ENCODE measurements at places on chromosomes 7 and 10.
A peak's percentile ranks its signal among the peaks of the same experiment; 100 is the strongest.

GRCh38 chr7:47988496-47989386 lies 9.3 kb upstream of the HUS1 start:
- peak; percentile 39 for DNase-seq

DNA sequence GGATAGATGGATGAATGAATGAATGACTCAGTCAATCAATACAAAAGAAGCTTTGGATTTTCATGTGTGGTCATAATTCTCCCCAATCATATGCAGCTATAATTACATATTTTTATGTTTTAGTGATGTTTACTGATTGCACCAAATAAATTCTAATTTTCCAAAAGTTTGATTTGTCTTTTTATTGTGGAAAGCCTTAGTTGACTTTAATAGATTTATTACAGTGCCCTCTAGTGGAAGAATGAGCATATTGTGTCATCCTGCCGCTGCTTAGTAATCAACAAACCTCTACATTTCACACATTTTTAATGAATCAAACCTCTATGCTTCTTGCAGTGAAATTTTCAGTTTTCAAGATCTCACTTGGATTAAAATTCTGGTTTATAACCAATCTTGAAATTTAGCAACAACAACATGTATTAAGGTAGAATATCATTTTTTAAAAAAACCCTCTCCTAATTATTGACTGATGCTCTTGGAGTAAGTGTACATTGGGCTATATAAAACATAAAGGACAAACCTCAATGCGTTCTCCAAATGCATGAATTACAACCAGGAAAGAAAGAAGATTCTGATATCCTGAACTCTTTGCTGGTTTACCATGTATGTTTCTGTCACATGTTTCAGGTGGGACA lies 55.6 kb upstream of the PNLIP start:
- DNase-seq: peak; percentile 76

DNA sequence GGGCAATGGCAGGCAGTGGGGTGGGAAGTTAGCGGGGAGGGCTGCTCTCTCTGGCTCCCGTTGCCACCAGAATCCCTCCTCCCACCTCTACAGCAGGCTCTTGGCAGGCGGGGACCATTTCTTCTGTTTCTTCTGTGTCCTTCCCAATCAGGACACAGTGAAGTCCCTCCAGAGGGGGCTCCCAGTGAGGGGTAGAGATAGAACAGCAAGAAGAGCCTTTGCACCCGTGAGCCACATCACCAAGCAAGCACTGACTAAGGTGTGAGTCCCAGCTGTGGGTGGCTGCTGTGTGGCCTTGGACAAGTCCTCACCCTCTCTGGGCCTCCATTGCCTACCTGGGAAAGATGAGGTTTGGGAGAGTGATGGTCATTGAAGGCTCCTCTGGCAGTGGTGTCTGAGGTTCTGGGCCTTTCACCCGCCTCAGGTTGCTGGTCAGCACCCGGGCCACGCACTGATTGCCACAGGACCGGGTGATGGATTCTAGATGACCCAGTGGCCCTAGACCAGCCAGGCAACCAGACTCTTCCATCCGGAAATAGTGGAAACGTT lies 26.0 kb upstream of the PCBD1 start:
- DNase-seq: no peak

- no peak for DNase-seq
These were observed 48.6 kb downstream of the FAM20C start for GRCh38 chr7:240887-241421.

GRCh38 chr7:121994625-121995410 lies 121.9 kb downstream of the PTPRZ1 start:
- peak; percentile 87 for DNase-seq
